ENCODE measurements at places on chromosomes 5 and 9. TPM values are rescaled to one million over a fixed set of nuclear protein-coding genes. Genes with fewer than 3 reads are reported as not detected.

- H3K27me3 ChIP-seq, result no peaks in the 10 kb centered on the region
- H3K4me1 ChIP-seq, result peaks cover 32% of the 10 kb centered on the region
- H3K4me3 ChIP-seq, result no peak overlapping the region
- H3K36me3 ChIP-seq, result peaks cover 59% of the 10 kb centered on the region
Observed at GRCh38 chr5:61159070-61159469, 3.2 kb downstream of the SMIM15 start.

- H3K4me3 ChIP-seq, result no peak overlapping the region
- DNase-seq, result no peak
- H3K27me3 ChIP-seq, result peaks cover 32% of the 10 kb centered on the region
- H3K36me3 ChIP-seq, result no peaks in the 10 kb centered on the region
- H3K27ac ChIP-seq, result no peak overlapping the region
Observed at GRCh38 chr5:61667525-61668218, 335.6 kb downstream of the ZSWIM6 start.

COL5A1 gene
- not detected for total RNA-seq

DNA sequence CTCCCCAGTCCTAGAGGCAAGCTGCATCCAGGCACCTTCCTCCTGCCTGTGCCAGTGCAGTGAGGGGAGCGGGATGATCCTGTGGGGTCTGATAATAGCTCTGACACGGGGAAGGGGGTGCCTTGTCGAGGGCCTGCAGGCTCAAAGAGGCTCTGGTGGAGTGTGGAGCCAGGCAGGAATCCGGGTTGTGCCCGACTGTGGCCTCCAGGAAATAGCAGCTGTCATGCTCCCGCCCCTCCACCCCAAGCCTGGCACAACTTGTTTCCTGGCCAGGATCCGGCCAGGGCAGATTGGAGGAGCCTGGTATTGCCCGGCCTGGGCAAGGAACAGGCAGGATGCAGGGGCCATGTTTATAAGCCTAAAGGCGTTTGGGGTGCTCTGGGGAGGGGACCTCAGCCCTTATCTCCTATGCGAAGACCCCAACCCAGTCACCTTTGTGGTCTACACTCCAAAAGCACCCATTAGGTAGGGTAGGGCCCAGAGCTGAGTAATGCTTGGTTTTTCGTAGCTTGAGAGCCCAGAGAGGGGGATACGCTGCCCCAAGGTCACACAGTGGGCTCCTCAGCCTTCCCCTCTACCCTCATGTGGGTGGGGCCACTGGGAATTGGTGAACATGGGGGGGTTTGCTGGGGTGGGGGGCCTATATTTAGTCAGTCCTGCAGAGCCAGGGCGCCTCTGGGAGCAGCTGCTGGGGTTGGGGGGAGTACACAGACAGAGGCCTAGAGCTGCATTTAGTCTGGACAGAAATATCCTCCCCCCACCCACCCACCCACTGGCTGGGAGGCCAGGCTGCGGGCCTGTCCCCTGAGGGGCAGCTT lies 12.2 kb downstream of the CXXC5 start:
- DNase-seq, result peak; percentile 92
- H3K27ac ChIP-seq, result peak overlapping the region; percentile 82
- peaks cover 45% of the 10 kb centered on the region for H3K36me3 ChIP-seq
- peak overlapping the region; percentile 60 for H3K4me3 ChIP-seq

CDKN2B gene
- total RNA-seq, result 30.4 TPM

All from Calu3 (cell line).